Central memory CD4-positive, alpha-beta T cell (primary cell): ENCODE measurements at places on chromosomes 5 and 9.

DNA sequence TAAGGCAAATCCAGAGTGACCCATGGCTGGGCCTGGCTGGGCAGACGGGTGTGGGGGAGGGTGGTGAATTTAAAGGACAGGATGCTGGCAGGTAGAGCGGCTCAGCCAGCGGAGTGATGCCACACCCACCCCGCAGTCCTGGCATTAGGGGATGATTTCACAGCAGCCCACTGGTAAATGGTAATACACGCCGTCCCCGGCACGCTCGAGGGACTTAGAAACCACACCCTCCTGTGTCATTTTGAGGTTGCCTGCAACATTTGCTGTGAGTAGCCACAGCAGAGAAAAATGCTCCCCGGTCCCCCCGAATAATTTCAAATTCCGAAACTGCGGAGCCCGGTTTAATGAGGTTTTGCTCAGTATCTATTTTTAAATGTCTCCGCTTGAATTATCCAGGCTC is 71.3 kb upstream of the FCN2 start:
- no peak for DNase-seq

GRCh38 chr5:154397652-154398406 is 48.0 kb upstream of the SAP30L start:
- DNase-seq, result no peak

GRCh38 chr9:1031951-1032601 is 18.1 kb upstream of the DMRT2 start:
- DNase-seq, result no peak

GRCh38 chr5:141867139-141867538 is 11.1 kb downstream of the PCDH1 start:
- DNase-seq, result no peak

GRCh38 chr5:155532621-155533311 is 519.2 kb downstream of the KIF4B start:
- no peak for DNase-seq

DNA sequence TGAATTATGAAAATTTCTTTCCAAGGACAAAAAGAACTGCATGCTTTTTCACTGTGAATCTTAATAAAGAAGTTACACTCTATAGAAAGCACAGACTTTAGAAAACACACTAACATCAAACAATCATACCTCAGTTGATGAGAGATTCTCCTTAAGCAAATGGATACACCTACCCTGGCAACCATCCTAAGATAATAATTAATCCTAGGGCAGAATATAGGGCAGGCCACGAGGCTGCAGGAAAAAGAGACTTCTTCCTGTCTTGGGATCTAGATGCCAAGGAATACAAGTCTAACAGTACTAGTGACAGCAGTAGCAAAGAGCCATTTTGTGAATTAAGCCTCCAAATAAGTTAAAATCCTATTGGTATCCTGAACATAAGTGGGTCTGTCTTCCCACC is 395.4 kb downstream of the EFNA5 start:
- no peak for DNase-seq

GRCh38 chr5:32027717-32028458 is 146.2 kb downstream of the GOLPH3 start:
- DNase-seq, result no peak

DNA sequence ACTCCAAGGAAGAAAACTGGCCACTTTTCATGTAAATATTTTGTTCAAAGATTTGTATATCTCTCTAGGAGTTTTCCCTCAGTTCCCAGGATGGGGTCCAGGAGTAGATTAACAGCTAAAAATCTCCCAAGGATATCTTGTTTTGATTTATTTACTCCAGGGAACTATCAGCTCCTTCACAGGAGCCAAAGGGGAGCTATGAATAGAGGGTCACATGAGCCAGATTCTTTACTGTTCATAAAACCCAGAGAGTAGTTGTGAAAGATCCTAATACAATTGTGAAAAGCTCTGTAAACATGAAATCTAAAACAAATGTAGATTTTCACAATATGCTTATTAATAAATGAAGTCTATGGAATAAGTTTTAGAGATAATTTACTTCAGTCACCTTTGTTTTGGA is 16.9 kb downstream of the DIMT1 start:
- DNase-seq, result no peak

GRCh38 chr5:93017849-93018248 is 563.2 kb downstream of the NR2F1-AS1 start:
- DNase-seq, result no peak
